Right cardiac atrium (tissue), 5 donors: ENCODE measurements at places on chromosomes 2 and 18. TPM values are rescaled to one million over a fixed set of nuclear protein-coding genes. Genes with fewer than 3 reads are reported as not detected.

GRCh38 chr18:77622009-77622692 is 372.5 kb downstream of the GALR1 start:
- DNase-seq: no peak

GRCh38 chr2:134677856-134678756 is 40.7 kb downstream of the TMEM163 start:
- DNase-seq: no peak

Gene FAM168B
- total RNA-seq: 99.4 TPM

GRCh38 chr18:63454497-63454896 is 22.3 kb upstream of the SERPINB5 start:
- DNase-seq: no peak

Gene GRB14
- 11.4 TPM for total RNA-seq
